ENCODE measurements at places on chromosomes 11 and 22.

DNA sequence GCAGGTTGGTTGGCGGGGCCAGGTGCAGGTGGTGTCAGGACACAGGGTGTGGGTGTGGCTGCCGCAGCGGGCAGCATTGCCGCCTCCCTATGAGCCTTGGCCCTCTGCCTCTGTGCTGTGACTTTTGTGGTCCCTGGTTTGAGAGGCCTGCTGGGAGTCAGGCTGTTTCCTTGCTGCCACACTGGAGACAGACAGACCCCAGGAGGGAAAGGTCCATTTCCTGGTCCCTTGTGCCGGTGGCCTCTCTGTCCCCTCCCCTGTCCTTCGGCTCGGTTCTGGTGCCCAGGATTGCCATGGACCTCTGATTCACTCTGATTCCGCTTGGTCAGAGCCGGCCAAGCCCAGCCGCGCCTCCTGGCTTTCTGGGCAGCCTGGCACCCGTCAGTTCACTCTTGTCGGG, 196.9 kb downstream of the TBC1D22A start:
- no peak for DNase-seq

- no peak for DNase-seq
Observed at GRCh38 chr11:35624316-35624715, 6.1 kb downstream of the FJX1 start.

DNA sequence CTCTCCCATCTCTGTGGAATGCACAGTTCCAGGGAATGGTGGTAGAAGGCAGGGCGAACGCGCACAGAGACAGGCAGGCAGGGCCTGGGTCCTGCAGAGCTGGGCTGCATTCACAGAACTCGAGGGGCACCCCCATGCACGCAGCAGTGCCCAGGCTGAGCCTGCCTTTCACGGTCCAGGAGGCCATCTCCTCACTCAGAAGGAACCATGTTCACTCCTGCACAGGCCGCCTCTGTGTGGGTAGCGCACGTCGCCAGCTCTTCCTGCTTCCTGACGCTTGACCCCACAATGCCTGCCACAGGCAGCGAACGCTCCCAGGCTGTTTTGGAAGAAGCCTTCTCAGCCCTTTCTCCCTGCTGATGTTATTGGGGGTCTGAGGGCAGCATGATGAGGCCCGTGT, 98.8 kb upstream of the BID start:
- DNase-seq, result no peak

- peak; percentile 31 for DNase-seq
Observed at GRCh38 chr22:27459999-27460398, 341.6 kb downstream of the MN1 start.

GRCh38 chr11:110472858-110473257, 43.1 kb downstream of the FDX1 start:
- DNase-seq, result peak; percentile 52

DNA sequence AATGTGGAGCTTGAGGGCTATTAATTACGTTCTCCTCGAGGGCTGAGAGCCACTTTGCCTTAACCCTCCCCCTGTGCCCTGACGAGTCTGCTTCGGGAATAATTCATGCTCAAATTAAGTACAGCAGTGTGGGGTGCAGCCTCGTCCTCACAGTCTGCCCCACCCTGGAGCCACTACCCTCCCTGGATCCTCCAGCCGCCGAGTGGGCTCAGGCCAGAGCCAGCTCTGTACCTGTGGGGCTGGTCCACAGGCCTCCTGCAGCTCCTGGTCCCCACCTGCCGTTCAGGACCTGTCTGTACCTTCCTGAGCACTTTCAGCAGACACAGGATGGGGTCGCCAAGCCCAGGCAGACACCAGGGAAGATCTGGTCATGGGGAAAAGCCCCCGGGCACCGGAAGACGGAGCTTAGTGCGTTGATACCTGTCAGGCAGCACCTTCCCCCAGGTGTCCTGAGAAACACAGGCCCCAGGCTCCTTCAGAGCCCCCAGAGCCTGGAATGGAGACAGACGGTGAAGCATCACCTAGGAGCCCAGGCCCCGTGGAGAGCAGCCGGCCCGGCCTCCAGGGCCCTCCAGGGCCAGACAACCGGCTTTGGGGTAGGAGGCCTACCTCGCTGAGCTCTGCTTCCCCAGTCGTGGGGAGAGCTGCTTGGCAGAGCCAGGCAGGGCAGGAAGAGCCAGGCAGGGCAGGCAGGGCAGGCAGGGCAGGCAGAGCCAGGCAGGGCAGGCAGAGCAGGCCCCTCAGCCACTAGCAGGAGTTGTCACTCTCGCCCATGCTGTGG, 9.7 kb downstream of the TSPAN32 start:
- no peak for DNase-seq

- no peak for DNase-seq
Observed at GRCh38 chr22:18028817-18029527, 4.6 kb upstream of the MICAL3 start.

- DNase-seq, result no peak
Observed at GRCh38 chr11:44034639-44035038, 13.1 kb upstream of the ACCSL start.

DNA sequence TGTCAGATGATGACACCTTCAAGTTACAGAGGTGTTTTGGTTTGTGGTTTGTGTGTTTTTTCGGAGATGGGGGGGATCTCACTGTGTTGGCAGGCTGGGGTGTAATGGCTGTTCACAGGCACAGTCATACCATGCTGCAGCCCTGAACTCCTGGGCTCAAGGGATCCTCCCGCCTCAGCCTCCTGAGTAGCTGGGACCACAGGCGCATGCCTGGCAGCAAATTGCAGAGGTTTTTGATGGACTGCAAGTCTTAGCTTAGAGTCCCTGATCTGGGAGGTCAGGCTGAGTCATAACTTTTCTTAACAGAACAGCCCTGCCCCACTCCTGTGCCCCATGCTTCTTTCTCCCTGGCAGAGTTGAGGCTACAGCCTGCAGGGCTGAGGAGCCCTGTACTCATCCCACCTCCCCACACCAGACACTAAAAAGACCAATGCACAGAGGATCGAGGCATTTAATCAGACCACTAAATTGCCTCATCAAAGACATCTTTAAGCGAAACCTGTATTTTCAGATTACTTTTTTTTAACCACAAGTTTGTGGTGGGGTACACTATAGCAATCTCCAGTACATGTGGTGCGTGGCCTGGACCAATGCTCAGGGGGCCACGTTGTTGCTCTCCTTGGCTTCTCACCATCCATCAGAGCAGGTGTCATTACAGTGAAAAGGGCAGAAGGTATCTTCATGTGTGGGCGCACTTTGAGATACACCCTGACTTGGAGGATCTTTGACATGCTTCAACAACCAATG, 17.1 kb upstream of the ADORA2A start:
- DNase-seq, result peak; percentile 49

- DNase-seq, result no peak
Observed at GRCh38 chr11:36703055-36703404, 105.0 kb upstream of the RAG2 start.
